ENCODE measurements at places on chromosomes 7 and 10.

- DNase-seq: no peak
- no peak overlapping the region for H3K4me3 ChIP-seq
- H3K36me3 ChIP-seq: peaks cover 21% of the 10 kb centered on the region
- no peak overlapping the region for H3K27ac ChIP-seq
Observed at GRCh38 chr10:132363921-132364593, 32.1 kb downstream of the LRRC27 start.

DNA sequence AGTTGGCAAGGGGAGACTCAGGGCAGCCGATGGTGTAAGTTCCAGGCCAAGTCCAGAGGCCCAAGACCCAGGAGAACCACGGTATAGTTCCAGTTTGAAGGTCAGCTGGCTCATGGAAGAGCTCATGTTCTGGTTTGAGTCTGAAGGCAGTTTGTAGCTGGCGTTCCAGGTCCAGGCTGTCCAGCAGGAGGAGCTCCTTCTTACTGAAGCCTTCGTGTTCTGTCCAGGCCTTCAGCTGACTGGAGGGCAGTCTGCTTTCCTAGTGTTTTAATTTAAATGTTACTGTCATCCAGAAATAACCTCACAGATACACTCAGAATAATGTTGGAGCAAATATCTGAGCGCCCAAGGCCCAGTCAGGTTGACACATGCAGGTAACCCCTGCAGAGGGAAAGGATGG, 4.2 kb downstream of the SUN1 start:
- H3K36me3 ChIP-seq: peaks cover 20% of the 10 kb centered on the region
- no peak overlapping the region for H3K4me3 ChIP-seq
- no peaks in the 10 kb centered on the region for H3K27me3 ChIP-seq
- DNase-seq: peak; percentile 77
- peaks cover 58% of the 10 kb centered on the region for H3K4me1 ChIP-seq
- peak overlapping the region; percentile 89 for H3K27ac ChIP-seq

DNA sequence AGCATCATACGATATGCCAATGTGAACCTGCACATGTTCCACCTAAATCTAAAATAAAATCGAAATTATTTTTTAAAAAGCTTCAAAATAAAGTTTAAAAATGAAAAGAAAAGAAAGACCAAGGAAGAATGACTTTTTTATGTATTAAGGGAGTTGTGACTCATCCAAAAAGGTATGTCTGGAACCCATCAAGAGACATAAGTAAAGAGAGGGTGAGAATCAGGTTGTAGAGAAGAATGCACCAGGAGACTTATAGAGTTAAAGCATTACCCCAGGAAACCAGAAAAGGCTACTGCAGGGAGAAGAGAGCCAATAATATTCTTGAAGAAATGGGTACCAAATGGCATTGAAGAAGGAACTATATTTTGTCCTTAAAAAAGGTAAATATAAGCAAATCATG, 69.8 kb downstream of the CTTNBP2 start:
- no peaks in the 10 kb centered on the region for H3K27me3 ChIP-seq
- H3K4me3 ChIP-seq: no peak overlapping the region
- DNase-seq: no peak
- no peak overlapping the region for H3K27ac ChIP-seq
- no peaks in the 10 kb centered on the region for H3K36me3 ChIP-seq

DNA sequence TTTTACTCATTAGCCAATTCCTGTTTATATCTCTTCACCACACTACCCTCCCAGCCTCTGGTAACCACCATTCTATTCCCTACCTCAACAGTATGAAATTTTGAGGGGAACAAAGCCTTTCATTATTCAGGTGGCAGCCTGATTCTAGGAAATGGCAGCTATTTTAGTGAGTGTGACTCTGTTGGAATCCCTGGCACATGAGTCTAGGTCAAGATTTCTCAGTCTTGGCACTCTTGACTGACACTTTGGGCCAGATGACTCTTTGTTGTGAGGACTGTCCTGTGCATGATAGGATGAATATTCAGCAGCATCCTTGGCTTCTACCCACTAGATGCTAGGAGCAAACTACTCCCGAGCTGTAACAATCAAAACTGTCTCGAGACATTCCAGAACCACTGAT, 322.8 kb upstream of the PHYHIPL start:
- H3K27ac ChIP-seq: no peak overlapping the region
- H3K4me3 ChIP-seq: no peak overlapping the region
- peaks cover 16% of the 10 kb centered on the region for H3K4me1 ChIP-seq

DNA sequence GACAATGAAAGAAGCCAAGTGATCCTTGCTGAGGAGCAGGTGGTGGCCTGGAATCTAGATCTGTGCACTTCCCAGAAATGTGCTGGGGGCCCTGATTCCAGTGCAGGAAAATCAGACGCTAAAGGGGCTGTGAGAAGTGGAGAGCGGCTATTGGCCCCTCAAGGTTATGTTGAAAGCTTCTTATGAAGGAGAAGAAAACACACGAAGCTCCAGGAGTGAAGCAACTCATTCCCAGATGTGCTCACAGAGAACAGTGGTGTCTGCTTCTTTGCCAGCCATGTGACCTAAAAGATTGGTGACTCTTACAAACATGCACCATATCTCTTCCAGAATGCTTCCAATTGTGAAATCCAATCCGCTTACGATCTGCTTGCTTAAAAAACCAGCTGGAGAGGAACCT, 679.3 kb upstream of the IGFBP3 start:
- peaks cover 10% of the 10 kb centered on the region for H3K4me1 ChIP-seq
- no peaks in the 10 kb centered on the region for H3K36me3 ChIP-seq
- no peak overlapping the region for H3K4me3 ChIP-seq
- no peak overlapping the region for H3K27ac ChIP-seq
- H3K27me3 ChIP-seq: no peaks in the 10 kb centered on the region

- no peaks in the 10 kb centered on the region for H3K4me1 ChIP-seq
- no peak overlapping the region for H3K27ac ChIP-seq
- DNase-seq: no peak
- no peak overlapping the region for H3K4me3 ChIP-seq
Observed at GRCh38 chr10:131275691-131276090, 35.8 kb downstream of the TCERG1L start.

GRCh38 chr7:68730964-68731363, 867.3 kb upstream of the AUTS2 start:
- DNase-seq: no peak
- no peak overlapping the region for H3K27ac ChIP-seq
- H3K36me3 ChIP-seq: no peaks in the 10 kb centered on the region
- no peaks in the 10 kb centered on the region for H3K4me1 ChIP-seq
- H3K27me3 ChIP-seq: no peaks in the 10 kb centered on the region

GRCh38 chr10:50614444-50615137, 9.2 kb downstream of the SGMS1 start:
- no peak overlapping the region for H3K27ac ChIP-seq
- no peaks in the 10 kb centered on the region for H3K27me3 ChIP-seq
- no peak for DNase-seq
- no peak overlapping the region for H3K4me3 ChIP-seq

- peaks cover 47% of the 10 kb centered on the region for H3K4me1 ChIP-seq
- no peak for DNase-seq
- H3K27me3 ChIP-seq: no peaks in the 10 kb centered on the region
- peak overlapping the region; percentile 90 for H3K27ac ChIP-seq
Observed at GRCh38 chr7:55569797-55570196, 2.5 kb downstream of the VOPP1 start.

DNA sequence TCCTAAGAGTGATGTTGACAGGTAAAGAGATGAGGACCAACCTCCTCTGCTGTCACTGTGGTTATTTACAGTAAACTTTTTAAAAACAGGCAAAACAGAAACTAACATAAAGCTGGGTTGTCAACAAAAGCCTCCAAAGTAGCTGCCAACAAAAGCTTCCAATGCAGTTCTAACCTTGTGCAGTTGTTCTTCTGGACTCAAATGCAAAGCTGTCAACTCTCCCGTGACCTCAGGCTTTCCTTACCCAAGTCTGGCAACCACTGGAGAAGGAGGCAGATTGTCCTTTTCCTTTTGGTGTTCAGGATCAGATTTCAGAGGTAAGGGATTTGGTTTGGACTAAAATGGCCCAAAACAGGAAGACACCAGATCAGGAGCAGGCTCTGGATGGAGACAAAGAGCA, 63.1 kb downstream of the DLG5 start:
- no peak for DNase-seq
- H3K36me3 ChIP-seq: peaks cover 6% of the 10 kb centered on the region
- no peaks in the 10 kb centered on the region for H3K4me1 ChIP-seq
- H3K4me3 ChIP-seq: no peak overlapping the region
- no peak overlapping the region for H3K27ac ChIP-seq

- peak overlapping the region; percentile 85 for H3K27ac ChIP-seq
- no peaks in the 10 kb centered on the region for H3K27me3 ChIP-seq
- peak overlapping the region; percentile 26 for H3K4me3 ChIP-seq
Observed at GRCh38 chr10:3853016-3853415, 68.0 kb upstream of the KLF6 start.

GRCh38 chr7:6917258-6917657, 91.2 kb upstream of the CCZ1B start:
- no peaks in the 10 kb centered on the region for H3K36me3 ChIP-seq
- H3K4me3 ChIP-seq: no peak overlapping the region
- H3K4me1 ChIP-seq: no peaks in the 10 kb centered on the region
- no peaks in the 10 kb centered on the region for H3K27me3 ChIP-seq
- H3K27ac ChIP-seq: no peak overlapping the region
- no peak for DNase-seq

DNA sequence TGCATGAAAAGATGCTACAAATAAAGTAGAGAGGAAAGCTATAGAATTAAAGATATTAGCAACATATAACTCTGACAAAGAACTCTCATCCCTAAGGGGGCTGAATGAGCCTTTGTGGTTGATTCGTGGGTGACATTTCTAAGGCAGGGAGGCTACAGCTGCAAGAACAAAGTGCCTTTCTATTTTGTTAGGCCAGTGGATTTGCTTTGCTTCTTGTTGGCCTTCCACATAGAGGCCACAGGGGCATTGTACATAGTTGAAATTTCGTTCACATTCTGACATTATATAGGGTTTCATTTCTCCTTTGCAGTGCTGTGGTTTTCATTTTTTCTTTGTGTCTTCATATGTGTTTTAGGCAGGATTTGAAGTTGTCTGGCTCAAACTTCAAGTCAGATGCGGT, 819.2 kb upstream of the C7orf33 start:
- H3K4me1 ChIP-seq: no peaks in the 10 kb centered on the region
- H3K27me3 ChIP-seq: no peaks in the 10 kb centered on the region
- H3K36me3 ChIP-seq: no peaks in the 10 kb centered on the region
- DNase-seq: no peak
- no peak overlapping the region for H3K27ac ChIP-seq

- H3K36me3 ChIP-seq: no peaks in the 10 kb centered on the region
- no peak overlapping the region for H3K27ac ChIP-seq
- no peak for DNase-seq
- H3K27me3 ChIP-seq: no peaks in the 10 kb centered on the region
- H3K4me1 ChIP-seq: no peaks in the 10 kb centered on the region
- H3K4me3 ChIP-seq: no peak overlapping the region
Observed at GRCh38 chr10:20128811-20129210, 312.6 kb downstream of the PLXDC2 start.

- no peak overlapping the region for H3K27ac ChIP-seq
- H3K27me3 ChIP-seq: no peaks in the 10 kb centered on the region
- H3K4me1 ChIP-seq: no peaks in the 10 kb centered on the region
- H3K36me3 ChIP-seq: no peaks in the 10 kb centered on the region
- no peak overlapping the region for H3K4me3 ChIP-seq
Observed at GRCh38 chr7:31864646-31865045, 177.6 kb downstream of the PPP1R17 start.

- no peak for DNase-seq
- H3K27me3 ChIP-seq: no peaks in the 10 kb centered on the region
- peaks cover 62% of the 10 kb centered on the region for H3K4me1 ChIP-seq
- no peak overlapping the region for H3K27ac ChIP-seq
- no peak overlapping the region for H3K4me3 ChIP-seq
Observed at GRCh38 chr7:47477191-47478016, 104.5 kb downstream of the TNS3 start.

DNA sequence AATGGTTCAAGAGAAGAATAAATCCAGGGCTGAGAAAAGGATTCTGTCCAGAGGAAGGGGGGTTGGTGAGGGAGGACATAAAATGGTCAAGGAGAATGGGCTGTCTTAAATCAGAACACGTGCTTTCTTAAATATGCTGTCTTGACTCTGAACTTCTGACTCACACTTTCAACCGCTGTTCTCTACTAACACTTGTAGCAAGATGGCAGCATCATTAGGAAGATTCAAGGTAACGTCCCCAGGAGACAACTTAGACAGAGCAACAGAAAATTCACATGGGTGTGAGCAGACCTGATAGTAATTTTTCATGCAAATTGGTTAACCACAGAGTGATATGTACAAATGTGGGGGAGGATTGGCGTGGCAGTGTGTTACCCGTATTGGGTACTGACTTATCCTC, 126.8 kb upstream of the GALNT17 start:
- no peak overlapping the region for H3K27ac ChIP-seq
- H3K36me3 ChIP-seq: no peaks in the 10 kb centered on the region
- DNase-seq: no peak
- H3K4me1 ChIP-seq: no peaks in the 10 kb centered on the region
